ENCODE measurements at places on chromosomes 3 and 15.

- peak; percentile 51 for DNase-seq
Observed at GRCh38 chr3:128011140-128011539, 41.1 kb upstream of the SEC61A1 start.

DNA sequence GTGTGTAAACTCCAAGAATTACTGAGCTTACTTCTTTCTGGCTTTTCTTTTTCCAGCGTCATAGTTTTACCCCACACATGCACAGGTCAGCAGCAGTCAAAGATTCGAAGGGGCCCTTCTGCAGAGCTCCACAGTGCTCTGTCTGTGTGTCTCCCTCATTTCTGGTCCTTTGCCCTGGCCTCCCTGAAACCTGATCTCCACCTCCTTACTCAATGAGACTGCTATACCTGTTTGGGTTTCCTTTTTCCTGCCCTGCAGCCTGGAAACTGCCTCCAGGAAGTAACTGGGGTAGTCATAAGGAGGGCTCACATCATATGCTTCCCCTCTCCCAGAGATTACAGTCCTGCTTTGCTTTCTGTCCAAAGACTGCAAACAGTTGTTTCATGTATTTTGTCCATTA is 82.8 kb upstream of the TNIK start:
- DNase-seq: no peak

GRCh38 chr15:40128766-40129660 is 20.3 kb upstream of the BMF start:
- DNase-seq: no peak

DNA sequence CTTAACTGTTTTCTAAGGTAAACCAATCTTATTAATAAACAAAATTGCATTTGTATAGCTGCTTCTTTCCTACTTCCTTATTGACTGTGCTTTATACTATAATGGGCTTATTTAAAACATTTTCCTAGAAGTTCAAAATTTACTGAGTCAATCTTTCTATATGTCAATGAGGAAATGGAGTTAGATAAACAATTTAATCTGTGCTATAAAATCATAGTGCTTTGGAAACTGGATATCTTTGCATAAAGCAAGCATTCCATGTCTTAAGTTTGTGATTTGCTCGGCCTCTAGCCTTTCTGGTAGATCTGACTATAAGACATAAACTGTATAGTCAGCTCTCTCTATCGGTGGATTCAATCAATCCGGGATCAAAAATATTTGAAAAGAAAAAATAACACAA is 99.6 kb downstream of the NEDD4 start:
- no peak for DNase-seq

- no peak for DNase-seq
Observed at GRCh38 chr15:69497667-69498066, 45.0 kb downstream of the RPLP1 start.

- DNase-seq: no peak
Observed at GRCh38 chr15:77094397-77095030, 23.6 kb upstream of the TSPAN3 start.

GRCh38 chr15:42359249-42359648 is at the start of gene CAPN3:
CAPN3 (plus strand) TSS chr15:42359501; CDS start chr15:42359806, 305 bp downstream.
- no peak for DNase-seq

DNA sequence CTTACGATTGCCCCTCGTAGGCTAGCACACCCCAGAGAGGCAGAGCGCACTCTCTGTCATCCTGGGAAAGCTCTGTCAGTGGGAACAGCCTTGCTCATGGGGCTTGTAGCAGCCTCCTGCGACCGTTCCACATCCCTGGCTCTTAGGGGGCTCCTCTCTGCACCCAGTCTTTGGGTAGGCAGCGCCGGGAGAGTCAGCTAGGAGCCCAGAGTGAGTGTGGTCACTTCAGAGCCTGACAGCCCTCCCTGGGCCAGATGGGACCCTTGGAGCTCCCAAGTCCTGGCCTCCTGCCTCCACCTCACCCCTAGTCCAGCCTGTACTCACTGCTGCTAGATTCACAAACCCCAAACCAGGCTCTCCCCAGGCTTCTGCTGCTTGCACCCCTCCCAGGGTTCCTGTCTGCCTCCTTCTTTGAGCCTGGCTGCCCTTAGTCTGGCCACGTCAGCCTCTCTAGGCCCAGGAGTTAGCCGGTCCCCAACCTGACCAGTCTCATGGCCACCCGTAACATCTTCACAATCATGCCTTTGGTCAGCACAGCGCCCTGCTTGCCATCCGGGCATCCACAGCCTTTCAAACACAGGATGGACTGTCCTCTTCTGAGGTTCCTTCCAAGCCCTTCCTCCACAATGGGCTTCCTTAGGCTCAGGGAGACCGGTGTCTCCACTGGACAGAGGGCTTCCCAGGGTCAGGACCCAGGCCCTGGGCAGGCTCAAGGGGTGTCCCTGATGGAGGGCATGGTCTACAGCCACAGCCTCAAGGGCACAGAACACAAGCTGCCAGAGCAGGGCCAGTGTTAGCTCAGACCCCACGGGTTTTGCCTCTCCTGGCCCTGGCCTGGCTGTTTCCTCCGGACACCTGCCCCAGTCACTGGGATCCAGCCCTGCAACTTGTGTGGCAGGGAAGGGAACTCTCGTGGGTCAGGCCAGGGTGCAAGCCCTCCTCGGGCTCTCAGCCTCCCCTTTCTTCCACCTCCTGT is 4.6 kb downstream of the ACSBG1 start:
- no peak for DNase-seq

All from HT1080 (cell line).